ENCODE measurements at places on chromosomes 13 and 19.

DNA sequence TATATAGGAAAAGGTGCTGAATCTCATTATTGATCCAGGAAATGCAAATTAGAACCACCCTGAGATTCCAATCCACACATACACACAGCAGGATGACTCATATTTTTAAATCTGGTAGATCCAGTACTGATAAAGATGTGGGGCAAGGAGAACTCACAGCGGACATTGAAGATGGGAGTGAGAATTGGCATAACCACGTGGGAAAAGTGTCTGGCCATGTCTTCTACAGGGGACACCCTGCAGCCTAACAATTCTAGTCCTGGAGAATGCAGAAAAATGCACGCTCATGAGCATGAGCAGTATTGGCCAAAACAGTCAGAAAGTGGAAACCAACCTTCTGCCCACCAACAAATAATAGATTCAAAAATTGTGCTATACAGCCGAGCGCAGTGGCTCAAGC is 13.5 kb upstream of the BCL3 start:
- no peak for DNase-seq

GRCh38 chr13:43316946-43317353 is 293.6 kb downstream of the DNAJC15 start:
- DNase-seq, result peak; percentile 77

DNA sequence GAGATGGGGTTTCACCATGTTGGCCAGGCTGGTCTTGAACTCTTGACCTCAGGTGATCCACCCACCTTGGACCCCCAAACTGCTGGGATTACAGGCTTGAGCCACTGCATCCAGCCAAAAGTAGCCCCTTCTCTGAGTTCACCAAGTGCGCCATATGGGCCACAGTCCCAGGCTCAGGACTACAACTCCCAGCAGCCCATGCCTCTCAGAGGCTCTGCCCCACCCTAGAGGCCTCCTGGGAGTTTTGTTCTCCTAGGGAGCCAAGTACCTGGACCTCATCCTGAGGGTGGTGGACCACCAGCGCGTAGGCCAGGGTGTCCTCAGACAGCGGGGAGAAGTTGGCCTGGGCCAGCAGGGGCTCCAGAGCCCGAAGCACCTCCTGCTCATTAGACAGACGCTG is 18.8 kb downstream of the TMEM143 start:
- peak; percentile 79 for DNase-seq

- no peak for DNase-seq
Observed at GRCh38 chr19:5865772-5866171, 4.6 kb downstream of the FUT5 start.

DNA sequence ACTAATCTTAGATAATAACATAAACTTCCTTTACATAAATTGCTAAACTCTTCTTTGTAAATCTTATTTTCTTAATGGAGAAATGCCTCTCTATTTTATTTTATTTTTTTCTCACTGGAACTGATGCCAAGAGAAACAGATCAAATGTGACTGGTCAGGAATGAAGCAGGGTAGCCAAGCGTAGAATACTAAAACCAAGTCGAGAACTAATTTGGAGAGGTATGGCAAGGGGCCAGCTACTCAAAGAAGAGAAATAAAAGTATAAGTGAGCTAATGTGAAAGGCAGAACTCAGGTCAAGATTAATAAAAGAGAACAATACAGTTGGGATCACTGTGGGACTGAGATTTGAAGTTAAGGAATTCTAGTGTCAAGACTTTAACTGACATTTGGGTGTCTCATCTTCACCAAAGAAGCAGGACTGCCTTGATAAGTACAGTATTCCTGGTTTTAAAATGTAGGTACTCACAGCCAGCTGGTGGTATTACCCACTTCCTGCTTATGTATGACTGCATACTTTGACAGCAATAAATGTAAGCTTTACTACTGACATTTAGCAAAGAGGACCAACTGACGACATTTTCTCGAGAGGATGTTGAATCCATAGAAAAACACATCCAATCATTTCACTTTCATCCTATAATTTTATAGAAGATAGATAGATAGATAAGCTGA is 1192.2 kb downstream of the EFNB2 start:
- no peak for DNase-seq

- peak; percentile 13 for DNase-seq
Observed at GRCh38 chr19:1455336-1456120, 5.6 kb downstream of the APC2 start.

DNA sequence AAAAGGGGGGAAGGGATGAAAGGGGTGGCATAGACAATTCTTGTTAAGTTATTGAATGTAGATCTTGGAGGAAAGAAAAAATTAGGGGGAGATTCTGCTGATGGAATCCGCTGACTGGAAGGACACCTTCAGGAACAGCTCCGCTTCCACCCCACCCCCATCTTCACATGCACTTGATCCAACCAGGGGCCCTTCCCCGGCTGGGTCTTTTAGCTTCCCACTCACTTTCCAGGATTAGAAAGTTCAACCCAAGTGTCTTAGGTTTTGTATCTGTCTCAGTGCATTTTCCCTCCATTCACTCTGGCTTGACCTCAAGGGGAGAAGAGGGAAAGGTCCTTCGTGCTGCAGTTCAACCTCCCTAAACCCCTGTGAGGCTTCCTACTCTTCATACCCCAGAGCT is 141.4 kb downstream of the IRS2 start:
- DNase-seq, result no peak

- peak; percentile 94 for DNase-seq
Observed at GRCh38 chr19:52188822-52189734, 774 bp upstream of the PPP2R1A start.

DNA sequence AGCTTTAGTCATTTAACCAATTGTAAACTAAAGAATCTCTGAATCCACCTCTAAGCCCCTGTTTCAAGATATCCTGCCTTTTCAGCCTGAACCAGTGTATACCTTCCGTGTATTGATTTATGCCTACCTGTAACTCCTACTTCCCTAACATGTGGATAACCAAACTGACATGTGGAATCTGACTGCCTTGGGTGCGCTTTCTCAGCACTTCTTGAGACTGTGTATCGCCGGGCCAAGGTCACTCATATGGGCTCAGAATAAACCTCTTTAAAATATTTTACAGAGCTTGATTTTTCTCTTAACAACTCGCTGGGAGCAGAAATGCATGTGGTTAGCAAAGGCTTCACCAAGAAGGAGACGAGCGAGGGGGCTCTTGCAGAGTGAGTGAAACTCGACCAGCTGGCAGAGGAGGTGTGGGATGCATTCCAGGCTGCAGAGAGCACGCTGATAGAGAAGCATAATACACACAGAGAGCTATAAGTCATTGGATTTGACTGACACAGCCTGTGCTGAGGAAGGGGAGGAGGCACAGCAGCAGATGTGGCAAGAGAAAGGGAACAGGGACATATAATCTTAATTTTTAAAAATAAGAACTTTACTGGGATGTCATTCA is 268.2 kb upstream of the MAB21L1 start:
- peak; percentile 72 for DNase-seq

- DNase-seq, result no peak
Observed at GRCh38 chr19:10855879-10856522, 7.8 kb downstream of the C19orf38 start.

DNA sequence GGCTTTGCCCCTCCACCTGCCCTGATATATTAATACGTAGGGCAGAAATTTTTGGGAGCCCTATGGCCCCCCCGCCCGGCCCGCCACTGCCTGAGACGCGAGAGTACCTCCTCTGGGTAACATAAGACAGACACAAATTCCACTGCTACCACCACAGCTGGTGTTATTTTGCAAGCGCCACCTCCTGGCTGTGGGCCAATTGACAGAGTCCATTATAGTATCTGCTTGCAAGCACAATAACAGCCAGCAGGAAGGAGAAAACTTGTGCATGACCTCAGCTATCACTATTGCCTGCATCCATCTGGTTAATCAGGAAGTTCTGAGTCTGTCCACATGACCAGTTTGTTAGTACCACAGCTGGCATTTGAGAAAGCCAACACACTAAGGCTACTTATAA is 25.3 kb upstream of the OR10H2 start:
- peak; percentile 88 for DNase-seq

GRCh38 chr19:539429-540030 is 4.3 kb upstream of the GZMM start:
- no peak for DNase-seq

DNA sequence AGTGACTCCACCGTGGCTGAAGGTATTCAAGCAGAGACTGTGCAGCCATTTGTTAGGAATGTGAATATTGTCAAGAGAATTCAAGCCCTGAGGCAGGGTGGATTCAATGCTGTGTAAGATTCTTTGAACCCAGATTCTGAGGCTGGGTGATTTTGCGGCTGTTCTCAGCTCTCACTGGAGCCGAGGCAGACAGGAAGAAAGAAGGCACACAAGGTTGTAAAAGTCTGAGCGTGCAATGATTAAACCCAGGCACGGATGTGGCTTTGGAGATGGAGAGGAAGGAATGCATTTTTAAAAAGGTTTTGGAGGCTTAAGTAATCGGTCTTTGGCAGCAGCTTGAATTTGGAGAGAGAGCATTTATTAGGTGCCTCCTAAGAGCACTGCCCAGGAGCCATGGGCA is 187.9 kb downstream of the KATNAL1 start:
- DNase-seq, result no peak

DNA sequence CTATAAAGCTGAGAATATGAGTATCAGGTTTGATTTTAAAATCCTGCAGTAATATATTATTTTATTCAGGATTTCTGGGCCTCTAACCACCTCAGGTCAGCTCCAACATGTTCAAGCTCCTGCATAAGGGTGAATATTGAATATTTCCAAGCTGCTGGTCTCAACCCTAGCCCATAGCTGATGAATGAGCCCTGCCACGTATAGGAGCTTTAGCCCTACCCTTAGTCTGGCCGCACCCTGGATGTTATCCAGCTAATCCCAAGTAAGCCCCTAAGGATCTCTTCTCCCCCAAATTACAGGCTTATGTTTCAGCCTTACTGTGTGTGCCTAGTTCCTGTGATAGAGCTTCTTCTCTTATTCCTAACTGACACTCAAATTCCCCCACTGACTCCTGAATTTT is 240.6 kb downstream of the KCTD12 start:
- DNase-seq, result no peak

GRCh38 chr13:45751885-45752284 is 49.8 kb downstream of the CBY2 start:
- no peak for DNase-seq

- no peak for DNase-seq
Observed at GRCh38 chr13:113114511-113115362, 7.9 kb upstream of the F10 start.

- no peak for DNase-seq
Observed at GRCh38 chr19:8487137-8487851, 15.1 kb downstream of the PRAM1 start.

DNA sequence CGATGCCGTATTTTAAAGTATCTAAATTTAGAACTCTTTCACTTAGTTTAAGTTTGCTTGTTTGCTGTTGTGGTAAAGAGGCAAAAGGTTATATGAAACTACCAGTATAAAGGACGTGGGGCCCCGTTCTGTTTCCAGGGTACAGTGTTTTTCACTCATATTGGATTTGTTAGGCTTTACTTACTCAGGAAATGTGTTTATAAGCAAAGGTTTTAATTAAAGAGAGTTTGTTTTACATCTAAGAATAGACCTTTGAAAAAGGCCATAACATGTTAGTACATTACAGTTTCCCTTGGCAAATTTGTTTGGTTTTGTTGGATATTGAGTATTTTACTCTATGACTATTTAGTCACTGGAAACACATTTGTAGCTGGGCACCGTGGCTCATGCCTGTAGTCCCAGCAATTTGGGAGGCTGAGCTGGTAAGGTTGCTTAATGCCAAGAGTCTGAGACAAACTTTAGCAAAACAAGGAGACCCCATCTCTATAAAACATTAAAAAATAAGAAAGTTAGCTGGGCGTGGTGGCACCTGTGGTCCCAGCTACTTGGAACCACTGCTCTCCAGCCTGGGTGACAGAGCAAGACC is 7.1 kb downstream of the DGKH start:
- no peak for DNase-seq

- DNase-seq, result no peak
Observed at GRCh38 chr13:113164492-113164891, 6.0 kb downstream of the PROZ start.

DNA sequence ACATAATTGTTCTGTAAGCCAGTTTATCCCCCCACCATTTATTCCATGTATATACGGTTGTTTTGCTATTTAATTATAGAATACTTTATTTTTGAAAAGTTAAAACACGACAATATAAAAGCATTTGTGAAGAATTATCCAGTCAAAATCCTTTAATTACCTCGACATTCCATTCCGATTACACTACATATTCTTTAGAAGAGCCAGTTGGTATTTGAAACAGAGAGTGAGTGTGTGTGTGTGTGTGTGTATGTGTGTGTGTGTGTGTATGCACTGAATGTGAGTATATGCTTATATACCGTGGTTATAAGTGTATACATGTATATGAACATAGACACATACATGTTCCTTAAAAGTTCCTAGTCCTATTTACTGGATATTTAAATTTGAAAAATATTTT is 87.8 kb upstream of the KLF5 start:
- DNase-seq, result no peak

DNA sequence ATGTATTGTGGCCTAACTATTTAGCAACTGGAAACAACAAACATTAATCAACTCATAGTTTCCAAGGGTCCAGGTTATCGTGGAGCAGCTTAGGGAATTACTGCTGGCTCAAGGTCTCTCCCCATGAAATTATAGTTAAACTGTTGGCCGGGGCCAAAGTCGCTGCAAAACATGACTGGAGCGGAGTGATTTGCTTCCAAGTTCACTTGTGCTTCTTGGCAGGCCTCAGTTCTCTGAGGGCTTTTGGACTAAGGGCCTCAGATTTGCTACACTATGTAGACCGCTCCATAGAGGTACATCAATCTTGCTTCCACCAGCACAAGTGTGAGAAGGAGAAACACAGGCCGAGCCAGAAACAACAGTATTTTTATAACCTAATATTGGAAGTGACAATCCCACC is 9.4 kb upstream of the KBTBD7 start:
- no peak for DNase-seq

DNA sequence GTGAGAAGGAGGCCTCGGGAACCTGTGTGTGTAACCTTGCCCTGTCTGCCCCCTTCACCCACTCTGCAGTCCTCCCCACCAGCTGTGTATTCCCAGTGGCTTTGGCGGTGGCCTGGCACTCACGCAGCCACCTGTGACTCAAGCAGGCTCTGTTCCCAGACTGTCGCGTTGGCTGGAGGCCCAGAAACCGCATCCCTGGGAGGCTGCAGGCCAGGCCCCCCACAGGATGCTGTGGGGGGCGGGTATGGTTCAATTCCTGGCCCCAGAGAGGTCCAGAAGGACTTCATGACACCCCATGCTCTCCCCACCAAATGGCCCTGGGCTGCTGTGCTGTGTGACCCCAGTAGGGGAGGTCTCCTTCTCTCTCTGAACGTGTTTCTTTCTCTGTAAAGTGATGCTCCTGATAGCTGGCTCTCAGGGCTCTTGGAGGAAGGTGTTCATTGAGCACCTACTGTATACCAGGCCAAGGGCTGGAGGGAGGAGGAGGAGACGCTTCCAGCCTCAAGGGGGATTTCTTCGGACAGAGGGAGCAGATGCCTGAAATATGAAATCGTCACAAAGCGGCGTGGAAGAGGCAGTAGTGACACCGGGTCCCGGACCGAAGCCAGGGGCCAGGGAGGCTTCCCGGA is 1.9 kb upstream of the LINGO3 start:
- peak; percentile 90 for DNase-seq

GRCh38 chr13:90700340-90700739 is 647.1 kb upstream of the MIR17HG start:
- DNase-seq, result no peak

- DNase-seq, result no peak
Observed at GRCh38 chr13:41520016-41520659, 62.8 kb downstream of the RGCC start.
